ENCODE measurements at places on chromosomes 3 and 15. TPM values are rescaled to one million over a fixed set of nuclear protein-coding genes. Genes with fewer than 3 reads are reported as not detected.

The LRRN1 gene
- not detected for total RNA-seq

The VGLL3 gene
- total RNA-seq, result 8.1 TPM

The ONECUT1 gene
- total RNA-seq, result 0.17 TPM

The P2RY13 gene
- total RNA-seq, result not detected

The CA12 gene
- 211 TPM for total RNA-seq

The EPB42 gene
- total RNA-seq, result not detected

The SNX22 gene
- total RNA-seq, result 0.74 TPM

The SEMA5B gene
- total RNA-seq, result 0.26 TPM

The GOLGA6D gene
- not detected for total RNA-seq

The INKA1 gene
- 1.1 TPM for total RNA-seq

The LDHAL6B gene
- total RNA-seq, result not detected

The GRAMD2A gene
- total RNA-seq, result 0.07 TPM

The TGM5 gene
- total RNA-seq, result not detected

The PROS1 gene
- total RNA-seq, result 13.9 TPM

The INAFM2 gene
- 4.8 TPM for total RNA-seq

The CCDC39 gene
- total RNA-seq, result not detected

The CAPN3 gene
- 0.15 TPM for total RNA-seq

The ATP13A4 gene
- total RNA-seq, result not detected

The UROC1 gene
- not detected for total RNA-seq
